ENCODE measurements at places on chromosomes 1 and 21.

- DNase-seq = no peak
These were observed 252.8 kb upstream of the ADGRL2 start for GRCh38 chr1:81547912-81548303.

- DNase-seq = no peak
These were observed 301.3 kb downstream of the SIPA1L2 start for GRCh38 chr1:232328486-232329102.

DNA sequence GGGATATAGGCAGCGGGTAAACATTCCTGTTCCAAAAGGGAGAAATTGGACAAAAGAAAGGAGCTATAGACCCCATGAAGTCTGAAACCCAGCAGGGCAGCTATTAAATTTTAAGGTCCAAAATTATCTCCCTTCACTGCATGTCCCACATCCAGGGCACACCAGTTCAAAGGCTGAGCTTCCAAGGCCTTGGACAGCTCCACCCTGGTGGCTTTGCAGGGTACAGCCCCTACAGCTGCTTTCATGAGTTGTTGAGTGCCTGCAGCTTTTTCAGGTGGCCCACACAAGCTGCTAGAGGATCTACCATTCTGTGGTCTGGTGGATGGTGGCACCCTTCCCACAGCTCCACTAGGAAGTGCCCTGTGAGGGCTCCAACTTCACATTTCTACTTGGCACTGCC is 662.5 kb upstream of the PKN2 start:
- no peak for DNase-seq

DNA sequence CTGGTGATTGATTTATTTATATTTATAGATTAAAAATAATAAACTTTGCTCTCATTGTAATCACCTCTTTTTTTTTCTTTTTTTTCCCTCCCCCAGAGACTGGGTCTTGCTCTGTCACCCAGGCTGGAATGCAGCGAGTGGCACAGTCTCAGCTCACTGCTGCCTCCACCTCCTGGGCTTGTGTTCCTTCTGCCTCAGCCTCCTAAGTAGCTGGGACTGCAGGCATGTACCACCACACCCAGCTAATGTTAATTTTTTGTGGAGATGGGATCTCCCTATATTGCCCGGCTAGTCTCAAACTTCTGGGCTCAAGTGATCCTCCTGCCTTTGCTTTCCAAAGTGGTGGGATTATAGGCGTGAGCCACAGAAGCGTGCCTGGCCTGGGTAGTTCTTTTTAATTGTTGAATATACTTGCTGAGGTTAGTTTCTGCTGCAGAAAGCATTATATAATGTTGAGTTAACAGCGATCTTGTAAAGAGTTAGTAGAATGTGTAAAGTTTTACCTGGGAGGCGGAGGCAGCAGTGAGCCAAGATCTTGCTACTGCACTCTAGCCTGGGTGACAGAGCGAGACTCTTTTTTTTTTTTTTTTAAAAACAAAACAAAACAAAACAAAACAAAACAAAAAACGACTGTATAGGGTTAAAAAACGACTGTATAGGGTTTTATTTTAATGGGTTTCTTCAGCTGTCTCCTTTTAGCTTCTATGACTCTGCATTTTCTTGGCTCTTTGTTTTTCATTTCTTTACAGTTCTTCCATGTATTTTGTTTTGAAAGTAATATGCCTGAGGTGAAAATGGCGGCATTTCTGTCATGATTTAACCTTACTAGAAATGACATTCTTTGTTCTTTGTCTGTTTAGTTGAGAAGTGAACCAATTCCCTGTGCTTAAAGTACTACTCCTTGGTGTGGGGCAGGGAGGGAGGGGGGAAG is 82.7 kb downstream of the CAMTA1 start:
- DNase-seq = no peak

GRCh38 chr1:162035241-162035640 is 11.6 kb upstream of the OLFML2B start:
- no peak for DNase-seq

- no peak for DNase-seq
These were observed 19.3 kb downstream of the TP73 start for GRCh38 chr1:3671371-3672180.

DNA sequence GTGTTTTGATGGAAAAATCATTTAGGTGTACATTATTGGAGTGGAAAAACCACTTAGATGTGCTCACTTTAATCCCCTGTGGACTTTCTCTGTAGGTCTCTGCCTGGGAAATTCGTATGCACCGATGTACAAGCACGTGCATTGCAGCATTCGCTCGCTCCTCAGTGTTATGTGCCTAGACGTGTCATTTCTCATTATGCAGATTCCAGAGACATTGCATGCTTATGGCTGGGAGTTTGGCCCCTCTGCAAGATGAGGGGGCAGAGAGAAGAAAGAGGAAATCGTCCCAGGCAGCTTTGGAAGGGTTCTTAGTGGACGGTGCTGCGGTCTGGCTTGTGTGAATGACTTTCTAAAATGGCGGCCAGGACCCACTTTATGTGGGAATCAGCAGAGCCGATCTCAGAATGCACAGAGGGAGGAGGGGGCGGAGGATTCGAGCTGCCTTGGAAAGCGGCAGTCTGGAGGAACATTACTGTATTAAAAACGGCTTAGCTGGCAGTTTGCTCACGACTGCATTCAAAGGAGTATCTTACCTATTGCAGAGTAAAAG is 2.3 kb downstream of the SPEN start:
- DNase-seq = peak; percentile 89

GRCh38 chr1:9809100-9809510 is 14.7 kb downstream of the CLSTN1 start:
- DNase-seq = no peak

DNA sequence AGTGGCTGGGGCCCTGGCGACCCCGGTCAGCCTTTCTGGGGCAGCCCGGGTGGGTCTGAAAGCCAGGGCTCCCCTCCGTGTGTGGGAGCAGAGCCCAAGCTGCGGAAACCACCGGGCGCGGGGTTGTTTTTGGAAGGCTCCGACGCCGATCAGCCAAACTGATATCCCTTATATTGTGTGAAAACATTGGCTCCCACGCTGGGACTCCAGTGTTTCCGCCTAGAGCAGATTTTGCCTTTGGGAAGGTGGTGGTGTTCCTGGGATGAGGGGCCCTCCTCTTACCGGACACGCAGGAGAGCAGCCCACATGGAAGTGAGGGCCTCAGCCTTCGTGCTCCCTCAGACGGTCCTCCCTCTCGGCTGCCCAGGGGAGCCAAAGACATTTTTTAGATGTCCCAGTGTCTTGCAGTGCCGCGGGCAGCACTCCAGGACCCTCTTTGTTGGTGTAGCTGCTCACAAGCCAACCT is 54.3 kb downstream of the NGF start:
- DNase-seq = no peak

DNA sequence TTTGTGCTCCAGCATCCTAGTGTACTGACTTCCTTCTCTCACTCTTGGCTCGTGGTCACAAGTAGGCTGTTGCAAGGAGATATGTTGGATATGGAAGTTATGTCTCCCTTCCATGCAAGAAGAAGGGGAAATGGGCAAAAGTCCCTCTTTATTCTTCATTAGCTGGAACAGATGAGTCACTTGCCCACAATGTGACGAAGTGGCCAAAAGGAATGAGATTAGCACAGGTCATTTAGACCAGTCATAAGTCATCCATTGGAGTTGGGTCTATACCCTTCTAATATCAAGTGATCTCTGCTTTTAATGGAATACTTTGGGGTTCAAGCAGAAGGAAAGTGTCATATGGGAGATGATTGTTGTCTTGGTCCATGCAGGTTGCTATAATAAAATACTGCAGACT is 91.2 kb upstream of the NGF start:
- DNase-seq = no peak

DNA sequence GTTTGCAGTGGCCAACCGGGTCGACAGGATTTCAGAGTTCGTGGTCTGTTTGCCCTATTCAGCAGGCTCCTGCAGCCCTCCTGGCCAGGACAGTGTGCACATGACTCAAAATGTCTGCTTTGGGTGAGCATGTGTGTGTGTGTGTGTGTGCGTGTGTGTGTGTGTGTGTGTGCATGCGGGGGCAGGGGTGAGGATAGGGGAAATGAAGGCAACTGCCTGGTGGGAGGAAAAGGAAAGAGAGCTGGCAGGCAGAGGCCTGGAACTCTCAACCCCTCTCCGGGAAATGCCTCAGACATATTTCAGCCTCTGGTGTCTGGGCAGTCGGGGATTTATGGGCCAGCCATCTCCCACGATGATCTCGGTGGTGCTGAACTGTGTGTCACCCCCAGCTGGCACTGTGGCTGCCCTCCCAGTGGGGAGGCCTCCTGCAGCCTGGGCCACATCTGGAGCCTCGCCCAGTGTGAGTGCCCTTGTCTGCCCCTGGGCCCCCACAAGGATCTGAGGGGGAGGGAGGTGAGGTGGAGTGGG is 15.2 kb downstream of the CDCP2 start:
- no peak for DNase-seq

DNA sequence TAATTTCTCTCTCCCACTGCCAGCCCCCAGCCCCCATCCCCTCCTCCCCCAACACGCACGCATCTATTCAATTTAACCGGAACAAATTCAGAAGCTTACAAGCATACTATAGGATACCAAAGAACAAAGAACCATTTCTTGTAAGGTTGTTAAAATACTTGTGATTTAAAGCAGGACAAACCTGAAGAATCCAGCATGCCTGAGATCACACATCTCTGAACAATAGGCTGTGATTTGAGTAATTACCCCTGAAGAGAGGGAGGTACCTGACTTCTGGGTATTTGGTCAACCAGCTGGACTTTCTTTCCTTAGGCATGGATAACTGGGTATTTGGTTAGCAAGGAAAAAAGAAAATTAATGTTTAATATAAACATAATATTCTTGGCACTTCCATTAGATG is 105.1 kb downstream of the NMNAT2 start:
- no peak for DNase-seq

- no peak for DNase-seq
These were observed 104.1 kb downstream of the DTL start for GRCh38 chr1:212139526-212140135.

- no peak for DNase-seq
These were observed 54.9 kb upstream of the S1PR1 start for GRCh38 chr1:101181930-101182329.

DNA sequence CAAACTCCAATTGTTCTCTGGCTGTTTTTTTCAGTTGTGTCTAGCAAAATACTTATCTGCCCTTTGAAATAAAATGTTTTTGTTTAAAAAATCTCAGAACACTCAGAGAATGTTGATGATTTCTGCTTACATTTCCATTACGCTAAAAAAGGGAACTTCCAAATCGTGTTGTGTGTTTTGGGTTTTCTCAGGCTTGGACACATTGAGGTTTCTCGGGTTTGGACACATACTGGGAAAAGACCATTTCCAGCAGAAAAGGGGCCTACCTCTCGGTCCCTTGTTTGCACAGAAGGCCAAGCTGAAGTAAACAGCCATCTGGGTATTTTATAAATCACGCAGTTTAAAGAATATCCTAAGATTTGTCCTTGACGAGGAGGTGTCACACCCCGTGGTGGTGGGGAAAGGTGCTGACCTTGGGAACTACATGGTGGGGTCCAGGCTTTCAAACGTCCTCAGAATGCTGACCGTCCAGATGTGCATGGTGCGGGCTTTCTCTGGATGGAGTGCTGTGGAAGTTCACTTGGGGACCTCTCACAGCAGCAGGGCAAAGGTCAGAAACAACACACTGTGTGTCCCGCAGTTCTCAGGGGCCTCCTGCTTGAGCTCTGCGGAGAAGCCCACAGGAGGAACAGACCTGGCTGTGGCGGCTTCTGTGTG is 67.8 kb downstream of the SLC37A1 start:
- DNase-seq = no peak

DNA sequence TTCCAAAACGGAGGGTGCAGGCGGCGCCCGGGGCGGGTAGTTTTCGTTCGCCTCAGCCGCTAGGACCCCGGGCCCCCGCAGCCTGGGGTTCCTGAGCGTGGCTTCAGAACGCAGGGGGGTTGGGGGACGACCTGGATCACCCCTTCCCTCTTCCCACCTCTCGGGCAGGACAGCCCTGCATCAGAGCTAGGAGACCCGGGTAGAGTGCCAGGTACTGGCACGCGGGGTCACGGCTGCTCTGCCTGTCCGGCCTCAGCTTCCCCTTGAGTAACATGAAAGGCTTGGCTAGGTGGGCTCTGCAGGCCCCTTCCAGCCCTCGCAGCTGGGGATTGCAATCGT is 484 bp downstream of the DFFB start:
- DNase-seq = no peak

DNA sequence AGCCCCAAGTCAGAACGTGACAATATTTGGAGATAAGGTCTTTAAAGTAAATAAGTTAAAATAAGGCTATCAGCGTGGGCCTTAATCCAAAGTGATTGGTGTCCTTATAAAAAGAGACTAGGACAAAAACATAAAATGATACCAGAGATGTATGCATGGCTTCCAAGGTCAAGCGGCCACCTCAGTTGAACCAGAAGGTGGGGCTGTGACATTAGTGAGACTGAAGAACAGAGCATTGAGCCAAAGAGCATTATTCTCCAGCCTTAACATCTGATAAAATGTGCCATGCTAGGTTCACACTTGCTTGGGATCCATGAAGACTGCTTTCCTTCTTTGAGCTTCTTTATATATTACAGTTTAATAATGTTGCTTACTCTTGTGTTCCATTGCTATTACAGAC is 554.6 kb downstream of the PLA2G4A start:
- DNase-seq = no peak

DNA sequence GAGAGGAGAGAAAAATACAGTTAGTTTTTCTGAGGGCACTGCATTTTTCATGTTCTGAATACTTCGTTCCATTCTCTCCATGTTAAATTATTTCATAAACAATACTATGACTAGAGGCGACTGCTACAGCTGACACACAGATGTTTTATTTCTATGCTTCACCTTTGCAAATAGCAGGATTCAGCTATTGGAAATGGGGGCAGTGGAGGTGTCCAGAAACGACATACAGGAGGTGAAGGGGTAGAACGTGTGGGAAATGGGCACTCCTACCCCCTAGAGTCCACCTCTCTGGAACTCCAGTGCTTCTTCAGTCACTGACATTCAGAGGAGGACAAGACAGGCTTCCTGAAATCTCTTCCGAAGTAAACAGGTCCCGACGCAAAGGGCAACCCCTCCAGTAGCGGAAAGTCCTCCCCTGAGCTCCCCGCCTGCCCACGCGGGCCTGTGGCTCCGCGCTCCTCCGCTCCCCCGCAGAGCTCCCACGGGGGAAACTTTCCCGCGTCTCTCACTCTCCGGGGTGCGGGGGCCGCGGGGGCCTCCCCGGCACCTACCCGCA is 480 bp downstream of the DPYD start:
- no peak for DNase-seq

DNA sequence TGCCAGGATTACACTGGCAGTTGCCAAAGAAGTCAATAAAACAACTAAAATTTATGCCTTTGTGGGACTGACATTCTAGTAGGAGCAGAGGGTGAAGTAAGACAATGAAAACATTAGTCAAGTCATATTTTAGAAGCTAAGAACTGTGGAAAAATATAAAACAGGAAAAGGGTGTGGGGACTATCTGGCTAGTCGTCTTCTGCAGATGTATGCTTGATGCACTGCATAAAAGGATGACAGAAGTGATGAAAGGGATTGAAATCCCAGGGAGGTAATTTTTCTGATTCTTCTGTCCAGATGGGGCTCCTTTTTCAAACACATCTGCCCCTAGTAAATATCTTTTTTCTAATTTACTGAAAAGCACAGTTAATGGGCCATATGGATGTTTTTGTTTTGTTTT is 706.3 kb downstream of the ADGRL2 start:
- no peak for DNase-seq

Data from DMS 273 treated with DMSO at 0.1 percent for 48 hours (cell line).